ENCODE measurements at places on chromosomes 3 and 15. TPM values are rescaled to one million over a fixed set of nuclear protein-coding genes. Genes with fewer than 3 reads are reported as not detected.

The CADPS gene
- total RNA-seq: 0.07 TPM

- H3K27ac ChIP-seq: no peak overlapping the region
- no peak for DNase-seq
- no peaks in the 10 kb centered on the region for H3K36me3 ChIP-seq
- no peaks in the 10 kb centered on the region for H3K27me3 ChIP-seq
Observed at GRCh38 chr15:35118960-35119359, 33.9 kb upstream of the NANOGP8 start.

GRCh38 chr3:114178770-114179368 is at the start of gene DRD3:
Gene DRD3 (minus strand): TSS chr3:114179052. CDS start chr3:114171992, 7,060 bp downstream.
- no peak for DNase-seq
- peaks cover 8% of the 10 kb centered on the region for H3K4me1 ChIP-seq
- H3K27ac ChIP-seq: no peak within 1 kb of the TSS
- H3K27me3 ChIP-seq: no peaks in the 10 kb centered on the region
- no peak within 1 kb of the TSS for H3K4me3 ChIP-seq

The NPAP1 gene
- not detected for total RNA-seq

DNA sequence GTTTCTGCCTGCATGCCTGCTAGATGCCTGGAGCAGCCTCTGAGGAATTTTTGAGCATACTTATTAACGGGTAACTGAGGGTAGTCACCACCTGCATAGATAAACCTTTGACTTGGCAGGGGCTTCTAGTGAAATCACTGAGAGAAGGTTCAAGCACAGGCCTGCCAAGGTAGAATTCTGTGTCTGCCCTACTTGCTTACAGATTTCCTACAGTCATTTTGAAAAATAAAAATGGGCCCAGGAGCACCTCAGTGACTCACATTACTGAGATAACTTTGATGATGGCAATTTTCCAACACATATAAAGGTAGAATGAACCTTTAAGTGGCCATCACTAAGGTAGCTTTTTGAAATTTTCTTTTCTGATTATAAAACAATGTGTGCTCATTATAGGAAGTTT is 10.8 kb downstream of the CRTAP start:
- no peaks in the 10 kb centered on the region for H3K4me1 ChIP-seq
- DNase-seq: no peak
- no peak overlapping the region for H3K27ac ChIP-seq

- no peak overlapping the region for H3K4me3 ChIP-seq
- H3K27ac ChIP-seq: no peak overlapping the region
- no peak for DNase-seq
Observed at GRCh38 chr3:157387708-157388435, 48.8 kb upstream of the PTX3 start.

DNA sequence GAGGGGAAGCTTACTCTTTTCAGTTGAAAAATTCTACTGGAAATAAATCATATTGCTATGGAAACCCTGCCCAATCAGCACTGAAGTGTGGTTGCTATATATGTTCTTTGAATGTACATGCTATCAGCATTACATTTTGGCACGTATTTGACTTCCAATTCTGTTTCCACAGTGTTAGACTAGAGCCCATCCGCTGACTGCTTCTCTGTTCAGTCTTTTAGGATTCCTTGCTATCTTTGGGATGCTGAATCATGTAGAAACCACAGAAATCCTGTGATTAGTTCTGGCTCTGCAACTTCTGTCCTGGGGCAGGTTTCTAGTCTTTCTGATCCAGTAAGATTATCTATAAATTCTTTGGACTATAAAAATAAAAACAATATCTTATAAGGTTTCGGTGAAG is 128.2 kb upstream of the SLC7A14 start:
- H3K27ac ChIP-seq: no peak overlapping the region
- DNase-seq: no peak
- H3K4me1 ChIP-seq: no peaks in the 10 kb centered on the region
- H3K4me3 ChIP-seq: no peak overlapping the region

DNA sequence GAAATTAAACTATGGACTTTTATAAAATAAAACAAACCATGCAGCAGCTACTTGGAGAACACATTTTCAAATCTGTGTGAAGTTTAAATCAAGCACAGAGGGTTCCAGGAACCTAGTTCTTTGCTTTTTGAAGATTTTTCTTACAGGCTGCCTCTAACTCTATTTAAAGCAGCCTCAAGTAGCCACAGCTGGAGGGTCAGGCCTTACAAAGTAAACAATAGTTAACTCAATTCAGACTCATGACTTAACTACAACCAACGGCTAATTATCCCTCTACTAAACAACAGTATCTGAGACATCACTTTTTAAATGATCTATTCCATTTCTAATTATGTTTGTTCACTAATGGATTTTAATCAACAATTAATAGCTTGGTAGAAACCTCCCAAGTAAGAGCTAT is 9.8 kb downstream of the LRIG1 start:
- no peak overlapping the region for H3K4me3 ChIP-seq
- no peaks in the 10 kb centered on the region for H3K27me3 ChIP-seq
- DNase-seq: no peak
- peak overlapping the region; percentile 0 for H3K27ac ChIP-seq
- H3K36me3 ChIP-seq: no peaks in the 10 kb centered on the region

The MAP6D1 gene
- 7.3 TPM for total RNA-seq

Data from psoas muscle (tissue), 8 donors.